Right cardiac atrium (tissue), 5 donors: ENCODE measurements at places on chromosomes 2 and 18.

- peak; percentile 20 for DNase-seq
These were observed 83.5 kb upstream of the GPC1 start for GRCh38 chr2:240351826-240352426.

- no peak for DNase-seq
These were observed 49.0 kb downstream of the MAP2 start for GRCh38 chr2:209472871-209473270.

DNA sequence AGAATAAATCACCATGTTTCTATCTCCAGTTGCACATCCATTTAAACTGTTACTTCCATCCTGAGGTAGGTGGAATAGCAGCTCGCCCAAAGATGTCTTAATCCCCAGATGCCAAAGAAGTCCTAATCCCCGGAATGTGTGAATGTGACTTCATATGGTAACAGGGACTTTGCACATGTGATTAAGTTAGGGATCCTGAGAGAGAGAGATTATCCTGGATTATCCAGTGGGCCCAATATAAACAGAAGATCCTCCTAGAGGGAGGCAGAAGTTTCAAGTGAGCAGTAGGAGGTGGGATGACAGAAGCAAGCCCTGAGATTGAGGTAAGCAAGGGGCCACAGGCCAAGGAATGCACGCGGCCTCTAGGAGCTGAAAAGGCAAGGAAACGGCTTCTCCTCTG lies 19.8 kb downstream of the CREG2 start:
- no peak for DNase-seq

DNA sequence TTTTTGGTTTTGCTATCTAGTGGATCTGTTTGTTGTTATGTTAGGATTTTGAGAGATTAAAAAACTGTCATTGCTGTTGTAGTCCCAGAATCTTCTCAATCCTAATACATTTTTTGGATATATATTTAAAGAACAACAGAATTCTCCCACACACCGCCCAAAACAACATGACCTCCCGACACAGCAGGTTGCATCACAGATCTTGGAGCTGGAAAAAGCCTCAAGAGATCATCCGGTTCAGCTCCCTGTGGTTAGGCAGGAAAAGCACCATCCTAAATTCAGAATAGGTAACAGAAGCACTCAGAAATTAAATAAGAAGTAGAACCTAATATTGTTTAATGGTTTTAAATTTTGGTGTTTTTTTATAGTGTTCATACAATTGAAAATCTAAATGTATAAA lies 251.4 kb upstream of the STON1 start:
- no peak for DNase-seq

DNA sequence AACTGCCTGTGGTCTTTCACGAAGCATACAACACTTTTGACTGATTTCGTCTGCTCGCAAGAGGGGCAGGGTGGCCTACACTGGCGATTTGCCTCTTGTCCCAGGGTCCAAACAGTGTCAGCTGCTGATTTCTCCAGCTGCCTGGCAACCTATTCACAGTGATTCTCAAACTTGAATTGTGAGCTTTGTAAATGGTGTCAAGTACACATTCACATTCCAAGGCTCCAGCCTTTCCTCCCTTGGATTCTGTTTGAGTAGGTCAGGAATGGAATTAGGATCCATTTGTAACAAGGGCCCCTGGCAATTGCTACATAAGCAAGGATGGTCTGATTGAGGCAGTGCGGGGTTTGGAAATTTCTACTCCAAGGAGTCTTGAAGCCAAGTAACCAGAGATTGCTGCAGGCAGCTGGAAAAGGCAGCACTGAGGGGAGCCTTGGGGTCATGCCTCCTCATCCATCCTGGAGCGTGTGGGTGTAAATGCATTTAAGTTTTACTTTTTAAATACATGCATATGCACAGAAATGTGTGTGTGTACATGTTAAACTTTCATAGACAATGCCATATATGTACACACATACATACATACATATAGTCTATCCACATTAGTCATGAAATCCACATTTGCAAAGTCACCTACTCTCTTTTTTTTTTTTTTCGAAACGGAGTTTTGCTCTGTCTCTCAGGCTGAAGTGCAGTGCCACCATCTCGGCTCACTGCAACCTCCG lies 86.8 kb upstream of the UXS1 start:
- DNase-seq: no peak

DNA sequence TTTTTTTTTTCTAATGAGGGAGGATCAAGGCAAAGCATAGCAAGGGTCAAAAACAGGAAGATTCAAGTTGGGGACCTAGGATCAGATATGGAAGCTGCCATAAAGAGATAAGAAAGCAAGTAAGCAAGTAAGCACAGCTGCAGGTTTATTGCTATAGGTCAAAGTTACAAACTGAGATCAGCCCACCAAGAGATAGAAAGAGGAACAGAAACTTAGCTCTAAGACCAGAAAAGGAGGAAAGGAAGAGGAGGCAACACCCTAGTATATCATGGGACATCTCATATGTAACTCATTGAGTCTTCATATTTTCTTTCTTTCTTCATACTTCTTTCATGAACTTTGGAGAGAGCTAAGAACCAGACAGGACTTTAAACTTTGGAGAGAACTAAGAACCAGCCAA lies 295.9 kb upstream of the CRIM1 start:
- DNase-seq: no peak

DNA sequence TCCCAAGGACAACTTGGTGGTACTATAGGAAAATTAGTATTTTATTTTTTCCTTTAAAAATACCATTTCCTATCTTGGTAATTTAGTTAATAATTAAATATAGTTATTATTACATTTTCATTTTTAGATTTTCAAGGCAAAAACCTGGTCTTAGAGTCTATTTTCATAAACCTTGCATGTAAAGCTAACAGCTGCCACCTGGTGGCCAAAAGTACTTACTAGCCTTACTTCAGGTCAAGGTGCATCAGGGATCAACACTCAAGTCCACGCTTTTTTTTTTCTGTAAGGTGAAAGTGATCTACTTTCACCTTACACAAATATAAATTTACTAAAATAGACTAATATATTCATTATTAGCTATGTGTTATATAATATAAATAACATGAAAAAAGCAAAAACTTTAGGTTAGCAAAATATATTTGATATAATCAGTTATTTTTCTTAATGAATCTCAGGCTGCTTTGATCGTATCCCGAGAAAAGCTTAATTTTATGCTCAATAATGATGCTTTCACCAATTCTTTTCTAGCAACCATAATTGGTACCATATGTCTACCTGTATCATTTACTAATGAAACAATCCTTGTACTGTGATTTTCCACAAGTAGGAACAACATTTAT lies 62.5 kb downstream of the RELCH start:
- DNase-seq: peak; percentile 83

DNA sequence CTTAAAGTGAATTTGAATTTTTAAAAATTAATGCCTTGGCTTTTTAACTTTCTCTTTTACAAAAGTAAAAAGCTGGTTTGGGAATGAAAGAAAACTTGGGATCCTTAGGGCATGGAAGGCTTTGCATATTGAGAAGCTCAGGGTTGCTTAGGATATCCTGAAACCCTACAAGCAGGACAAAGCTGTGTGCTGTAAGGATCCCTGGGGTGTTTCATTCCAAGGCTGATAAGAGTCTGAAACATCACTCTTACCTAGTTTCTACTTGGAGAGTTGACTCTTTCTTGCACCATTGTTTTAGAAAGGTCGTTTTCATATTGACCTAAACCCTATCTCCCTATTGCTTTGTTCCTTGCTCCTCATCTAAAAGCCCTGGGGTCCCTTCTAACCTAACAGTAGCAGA lies 325.9 kb upstream of the NT5C1B start:
- no peak for DNase-seq

DNA sequence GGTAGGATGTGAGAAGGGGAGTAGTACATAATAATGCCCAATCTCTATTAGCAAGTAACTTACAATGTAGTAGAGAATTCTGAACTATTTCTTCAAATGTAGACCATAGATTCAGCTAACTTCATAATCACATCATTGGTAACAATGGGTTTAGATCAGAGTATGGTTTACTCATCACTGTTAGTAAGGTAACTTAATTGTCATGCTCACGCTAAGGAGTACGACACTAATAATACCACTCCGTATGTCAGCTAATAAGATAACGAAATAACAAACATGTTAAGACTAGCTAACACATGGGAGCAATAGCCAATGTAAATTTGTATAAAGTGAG lies 56.4 kb upstream of the CCDC141 start:
- no peak for DNase-seq

- no peak for DNase-seq
These were observed 82.0 kb upstream of the TTC39C start for GRCh38 chr18:23932385-23933067.

DNA sequence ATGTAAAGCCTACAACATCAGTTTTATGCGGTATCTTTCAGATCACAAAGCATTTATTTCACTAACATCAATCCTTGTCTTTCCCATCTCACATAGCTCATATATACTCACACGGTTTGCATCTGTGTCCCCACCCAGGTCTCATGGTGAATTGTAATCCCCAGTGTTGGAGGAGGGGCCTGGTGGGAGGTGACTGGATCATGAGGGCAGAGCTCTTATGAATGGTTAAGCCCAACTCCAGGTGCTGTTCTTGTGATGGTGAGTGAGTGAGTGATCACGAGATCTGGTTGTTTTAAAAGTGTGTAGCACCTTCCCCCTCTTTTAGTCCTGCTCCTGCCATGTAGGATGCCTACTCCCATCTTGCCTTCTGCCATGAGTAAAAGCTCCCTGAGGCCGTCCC lies 42.0 kb downstream of the PARD6G start:
- DNase-seq: no peak

DNA sequence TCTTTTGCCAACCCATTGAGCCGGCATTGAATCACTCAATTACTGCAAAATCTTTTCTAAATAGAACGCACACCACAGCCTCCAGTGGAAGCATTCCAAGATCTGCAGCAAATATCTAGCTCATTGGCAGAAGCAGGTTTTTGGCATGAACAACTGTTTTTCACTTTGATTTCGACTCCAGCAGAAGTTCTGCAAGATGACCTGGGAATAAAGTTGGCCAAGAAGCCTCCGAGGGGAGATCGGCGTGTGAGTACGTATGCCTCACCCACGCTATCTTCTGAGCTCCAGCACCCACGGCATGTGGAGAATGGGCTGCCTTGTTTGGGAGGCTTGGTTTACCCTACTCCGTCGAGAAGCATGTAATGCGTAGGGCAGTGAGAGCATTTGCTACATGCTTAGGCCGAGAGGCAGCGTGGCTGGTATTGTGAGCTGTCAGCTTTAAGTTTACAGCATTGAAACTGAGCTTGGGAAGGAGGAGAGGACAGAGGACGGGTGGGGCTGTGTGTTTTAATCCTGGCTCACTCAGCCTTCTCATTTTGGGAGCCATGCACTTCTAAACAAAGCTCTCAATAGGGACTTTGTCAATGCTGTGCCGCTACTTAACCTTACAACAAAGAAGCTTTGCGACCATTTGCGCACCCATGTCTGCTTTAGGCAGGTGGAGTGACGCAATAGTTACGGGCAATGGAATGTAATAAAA lies 10.5 kb downstream of the PCARE start:
- no peak for DNase-seq

DNA sequence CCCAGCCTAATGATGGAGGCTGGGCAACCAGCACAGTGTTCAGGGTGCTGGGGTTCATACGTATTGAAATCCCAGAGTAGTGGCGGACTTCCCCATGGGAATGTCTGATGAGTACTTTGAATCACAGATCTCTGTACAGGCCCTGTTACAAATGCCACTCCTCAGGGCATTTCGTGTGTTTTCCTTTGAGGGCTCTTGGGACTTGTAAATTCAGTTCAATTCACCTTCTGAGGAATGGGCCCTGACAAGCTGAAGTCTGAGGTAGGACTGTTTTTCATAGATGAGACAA lies 288 bp upstream of the RDH14 start:
- no peak for DNase-seq

GRCh38 chr2:217964275-217965161 lies 38.3 kb downstream of the TNS1 start:
- DNase-seq: no peak

DNA sequence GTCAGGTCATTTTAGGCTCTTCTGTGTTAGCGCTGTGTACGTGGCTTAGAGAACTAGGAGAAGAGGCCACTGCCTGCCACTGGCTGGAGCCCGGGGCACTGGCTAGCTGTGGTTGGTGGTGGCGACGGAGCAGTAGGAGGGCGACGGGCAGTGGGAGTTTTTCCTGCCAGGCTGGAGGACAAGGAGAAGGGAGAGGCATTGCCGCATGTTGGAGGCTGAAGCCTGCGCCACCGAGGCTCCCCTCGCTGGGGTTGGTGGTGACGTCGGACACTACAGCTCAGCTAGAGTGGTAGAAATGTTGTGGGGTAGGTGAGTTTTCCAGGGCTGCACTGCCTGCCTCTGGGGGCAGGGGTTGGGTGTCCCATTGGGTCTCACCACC lies 41.7 kb upstream of the IMP4 start:
- no peak for DNase-seq

DNA sequence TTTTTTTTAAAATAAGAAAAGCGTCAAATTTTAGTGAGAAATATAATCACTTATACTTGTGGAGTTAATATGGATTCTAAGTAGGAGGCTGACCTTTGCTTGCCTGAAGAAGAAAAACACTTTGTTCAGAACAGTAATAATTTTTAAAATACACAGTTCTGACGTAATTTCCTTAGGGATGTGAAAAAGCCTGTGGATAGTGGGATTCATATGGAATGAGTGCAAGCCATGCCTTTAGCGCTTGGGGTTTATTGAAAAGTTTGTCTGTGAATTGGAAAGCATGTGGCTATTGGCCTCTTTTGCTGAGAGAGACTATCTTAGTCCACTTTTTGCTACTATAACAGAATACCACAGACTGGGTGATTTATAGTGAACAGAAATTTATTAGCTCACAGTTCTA lies 151.3 kb downstream of the CCDC85A start:
- DNase-seq: no peak

GRCh38 chr18:48942086-48942485 lies 8.7 kb downstream of the SMAD7 start:
- DNase-seq: peak; percentile 18
